ENCODE measurements at places on chromosomes 16 and 17.

GRCh38 chr17:9677411-9677810, 32.1 kb downstream of the USP43 start:
- no peak for DNase-seq

DNA sequence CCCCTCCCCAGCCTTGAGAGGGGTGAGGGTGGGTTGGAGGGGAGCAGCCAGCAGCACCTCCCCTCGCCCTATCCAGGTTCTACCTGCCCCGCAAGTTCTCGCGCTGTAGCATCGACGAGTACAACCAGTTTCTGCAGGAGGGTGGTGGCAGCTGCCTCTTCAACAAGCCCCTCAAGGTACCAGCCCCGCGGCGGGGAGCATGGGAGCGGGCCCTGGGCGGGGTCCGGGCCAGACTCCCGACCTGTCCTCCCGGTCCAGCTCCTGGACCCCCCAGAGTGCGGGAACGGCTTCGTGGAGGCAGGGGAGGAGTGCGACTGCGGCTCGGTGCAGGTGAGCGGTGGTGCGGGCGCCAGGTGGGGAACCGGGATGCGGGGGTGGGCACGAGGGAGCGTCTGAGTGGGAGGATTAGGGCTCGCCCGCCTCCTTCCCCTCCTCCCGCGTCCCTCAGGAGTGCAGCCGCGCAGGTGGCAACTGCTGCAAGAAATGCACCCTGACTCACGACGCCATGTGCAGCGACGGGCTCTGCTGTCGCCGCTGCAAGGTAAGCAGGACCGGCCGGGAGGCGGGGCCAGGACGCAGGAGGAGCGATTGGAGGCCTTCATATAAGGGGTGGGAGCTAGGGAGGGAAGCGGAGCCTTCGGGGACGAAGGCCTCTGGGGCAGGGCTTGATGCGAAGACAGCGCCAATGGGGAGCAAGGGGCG, 16.5 kb downstream of the ADAM11 start:
- peak; percentile 100 for DNase-seq

DNA sequence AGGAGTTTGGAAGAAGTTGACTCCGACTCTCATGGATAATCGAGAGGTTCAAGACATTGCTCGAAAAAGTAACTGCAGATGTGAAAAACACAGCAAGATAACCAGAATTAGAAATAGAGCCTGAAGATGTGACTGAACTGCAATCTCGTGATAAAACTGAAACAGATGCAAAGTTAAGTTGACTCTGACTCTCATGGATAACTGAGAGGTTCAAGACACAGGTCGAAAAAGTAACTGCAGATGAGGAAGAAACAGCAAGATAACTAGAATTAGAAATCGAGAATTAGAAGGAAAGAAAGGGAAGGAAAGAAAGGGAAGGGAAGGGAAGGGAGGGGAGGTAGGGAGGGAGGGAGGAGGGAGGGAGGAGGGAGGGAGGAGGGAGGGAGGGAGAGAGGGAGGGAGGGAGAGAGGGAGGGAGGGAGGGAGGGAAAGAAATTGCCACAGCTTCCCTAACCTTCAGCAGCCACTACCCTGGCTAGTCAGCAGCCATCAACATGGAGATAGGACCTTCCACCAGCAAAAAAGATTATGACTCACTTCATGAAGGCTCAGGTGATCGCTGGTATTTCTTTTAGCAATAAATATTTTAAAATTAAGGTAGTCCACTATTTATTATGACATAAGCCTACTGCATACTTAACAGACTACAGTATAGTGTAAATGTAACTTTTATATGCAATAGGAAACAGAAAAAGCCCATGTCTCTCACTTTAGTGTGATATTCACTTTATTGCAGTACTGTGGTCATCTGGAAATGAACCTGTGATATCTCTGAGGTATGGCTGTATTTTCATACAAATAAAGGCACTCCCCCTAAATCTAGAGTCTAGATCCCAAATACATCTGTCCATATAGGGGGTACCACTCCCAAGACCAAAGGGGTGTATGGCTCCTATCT, 68.3 kb downstream of the KANSL1 start:
- DNase-seq, result no peak

DNA sequence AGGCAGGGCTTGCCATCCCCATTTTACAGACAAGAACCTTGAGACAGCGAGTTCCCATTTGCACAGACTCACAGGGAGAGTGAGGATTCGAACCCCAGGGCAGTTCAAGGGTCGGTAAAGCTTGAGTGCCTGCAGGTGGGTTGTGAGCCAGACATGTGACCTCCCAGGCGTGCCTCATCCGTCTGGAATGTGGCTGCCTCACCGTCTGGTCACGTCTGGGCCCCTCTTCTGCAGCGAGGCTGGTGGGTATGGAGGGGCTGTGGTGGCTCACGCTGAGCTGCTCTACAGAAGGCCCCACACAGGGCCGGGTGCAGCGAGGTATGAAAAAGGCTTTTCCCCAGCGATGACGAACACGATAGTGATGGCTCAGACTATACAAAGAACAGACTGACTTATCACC, 35.8 kb upstream of the LHX1 start:
- DNase-seq, result peak; percentile 69

DNA sequence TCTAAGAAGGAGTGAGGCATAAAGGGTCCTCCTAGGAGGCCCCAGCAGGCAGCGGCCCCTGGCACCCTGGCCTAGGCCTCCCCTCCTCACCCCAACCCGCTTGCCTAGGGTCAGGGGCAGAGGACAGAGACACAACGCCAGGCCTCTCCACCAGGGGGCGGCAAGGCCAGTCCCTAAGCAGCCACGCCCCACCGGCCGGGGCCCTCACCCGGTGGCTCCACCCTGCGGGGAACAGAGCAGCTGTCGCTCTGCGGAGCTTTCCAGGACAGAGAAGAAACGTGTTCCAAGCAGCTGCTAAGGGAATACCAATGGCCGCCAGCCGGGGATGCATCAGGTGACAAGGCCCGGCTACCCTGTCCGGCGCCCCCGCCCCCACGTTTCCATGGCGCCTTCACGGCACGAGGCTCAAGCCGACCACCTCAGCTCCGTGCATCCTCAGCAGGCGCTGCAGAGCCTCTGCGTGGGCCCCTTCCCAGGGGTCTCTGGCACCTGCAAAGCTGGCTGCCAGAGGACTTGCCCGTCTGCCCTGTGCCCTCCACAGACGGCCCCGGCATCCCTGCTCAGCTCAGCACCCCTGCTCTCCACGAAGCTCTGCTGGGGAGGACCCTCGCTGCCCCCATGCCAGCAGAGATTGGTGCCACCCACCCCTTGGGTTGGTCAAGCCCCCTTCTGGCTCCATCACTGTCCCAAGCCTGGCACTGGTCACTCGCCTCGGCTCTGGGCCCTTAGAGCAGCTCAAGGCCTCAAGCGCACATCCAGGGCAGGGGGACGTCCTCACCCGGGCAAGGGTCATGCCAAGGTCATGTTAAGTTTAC, 5.6 kb downstream of the ZNF598 start:
- DNase-seq, result peak; percentile 99

GRCh38 chr16:69921127-69921526, 30.0 kb upstream of the CLEC18A start:
- DNase-seq, result no peak

GRCh38 chr16:56879276-56879675, 14.3 kb downstream of the SLC12A3 start:
- DNase-seq, result no peak

DNA sequence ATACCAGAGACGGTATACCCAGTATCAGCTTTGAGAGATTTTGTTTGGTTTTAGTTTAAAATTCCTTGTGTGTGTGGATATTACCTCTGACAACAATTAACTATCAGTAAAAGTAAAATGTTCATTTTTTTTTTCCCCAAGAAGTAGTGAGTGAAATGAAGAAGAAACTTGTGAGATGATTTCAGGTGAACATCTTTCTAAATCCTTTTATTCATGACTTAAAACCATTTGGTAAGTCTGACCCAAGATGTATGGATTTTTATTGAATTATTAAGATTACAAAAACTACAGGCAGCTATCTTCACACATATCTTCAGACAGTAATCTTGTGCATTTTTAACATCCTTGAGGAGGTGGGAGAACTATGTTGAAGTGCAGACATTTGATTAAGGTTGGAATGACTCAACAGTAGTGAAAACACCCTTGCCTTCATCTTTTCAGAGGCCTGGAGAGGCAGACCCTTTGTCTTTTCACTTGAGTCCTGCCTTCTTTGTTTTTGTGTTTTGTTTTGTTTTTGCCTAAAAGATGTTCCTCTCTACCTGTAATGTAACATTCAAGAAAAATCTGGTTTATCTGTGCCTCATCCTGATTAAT, 240.3 kb upstream of the TBX2 start:
- DNase-seq, result no peak

GRCh38 chr17:8611619-8612298, 18.8 kb downstream of the MYH10 start:
- no peak for DNase-seq

DNA sequence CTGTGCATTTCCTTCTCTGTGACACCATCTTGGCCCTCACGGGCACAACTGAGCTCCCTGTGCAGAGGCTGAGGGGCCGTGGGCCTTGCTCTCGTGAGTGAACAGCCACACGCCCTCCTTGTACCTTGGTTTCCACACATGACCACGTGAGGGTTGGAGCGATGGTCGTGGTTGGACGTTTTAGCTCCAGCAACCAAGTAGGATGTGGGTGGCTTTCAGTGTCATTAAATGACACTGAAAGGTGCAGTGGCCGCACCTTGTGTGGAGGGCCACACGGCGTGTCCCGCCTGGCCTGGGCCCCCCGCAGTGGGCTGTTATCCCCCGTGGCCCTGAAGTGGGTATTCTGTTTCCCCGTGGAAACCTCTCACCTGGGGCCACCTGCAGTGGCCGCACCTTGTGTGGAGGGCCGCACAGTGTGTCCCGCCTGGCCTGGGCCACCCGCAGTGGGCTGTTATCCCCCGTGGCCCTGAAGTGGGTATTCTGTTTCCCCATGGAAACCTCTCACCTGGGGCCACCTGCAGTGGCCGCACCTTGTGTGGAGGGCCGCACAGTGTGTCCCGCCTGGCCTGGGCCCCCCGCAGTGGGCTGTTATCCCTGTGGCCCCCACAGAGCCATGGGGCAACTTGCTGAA, 28.2 kb downstream of the ACSF3 start:
- no peak for DNase-seq

GRCh38 chr17:16980061-16980460, 8.1 kb upstream of the TNFRSF13B start:
- no peak for DNase-seq

GRCh38 chr17:60134396-60135150, 15.2 kb upstream of the CA4 start:
- no peak for DNase-seq

- no peak for DNase-seq
These were observed 36.2 kb downstream of the RGS9 start for GRCh38 chr17:65173284-65173793.

DNA sequence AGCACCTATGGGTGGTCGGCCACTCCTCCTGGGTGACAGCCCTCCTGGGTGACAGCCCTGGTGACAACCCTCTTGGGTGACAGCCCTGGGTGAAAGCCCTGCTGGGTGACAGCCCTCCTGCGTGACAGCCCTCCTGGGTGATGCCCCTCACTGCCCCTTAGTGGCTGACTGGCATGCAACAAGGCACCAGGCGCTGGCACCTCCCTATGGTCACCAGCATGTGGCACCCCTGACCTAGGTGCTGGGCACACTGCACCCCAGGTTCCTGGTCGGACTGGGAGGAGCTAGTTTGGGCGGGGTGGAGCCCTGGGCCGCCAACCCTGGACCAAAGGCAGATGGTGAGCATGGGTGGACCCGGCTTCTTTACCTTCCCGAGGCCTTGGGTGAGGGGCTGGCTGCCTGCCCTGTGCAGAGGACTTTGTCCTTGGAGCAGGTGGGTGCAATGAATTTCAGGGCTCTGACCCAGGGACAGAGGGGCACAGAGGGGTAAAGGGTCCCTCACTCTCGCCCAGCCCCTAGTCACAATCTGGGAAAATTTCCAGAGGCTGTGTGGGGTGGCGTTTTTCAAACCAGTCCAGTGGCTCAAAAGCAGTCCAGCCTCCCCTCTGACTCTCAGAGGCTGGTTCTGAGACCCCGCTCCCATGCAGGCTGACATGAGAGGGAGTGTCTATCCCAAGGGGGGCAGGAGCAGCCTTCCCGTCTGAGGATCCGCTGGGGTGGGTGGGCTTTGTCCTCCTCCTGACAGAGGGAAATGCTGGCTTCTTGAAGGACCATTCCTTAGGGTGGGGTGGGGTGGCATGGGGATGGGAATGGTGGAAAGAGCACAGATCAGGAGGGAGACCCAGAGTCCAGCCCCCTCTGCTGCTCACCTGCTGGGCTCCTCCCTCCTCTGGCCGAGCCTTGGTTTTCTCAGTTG, 25.9 kb upstream of the TNFRSF13B start:
- DNase-seq, result peak; percentile 43

- DNase-seq, result no peak
These were observed 623.2 kb downstream of the CDH8 start for GRCh38 chr16:61413021-61413420.

GRCh38 chr16:70687102-70687511, 1.3 kb upstream of the MTSS2 start:
- no peak for DNase-seq

GRCh38 chr16:73280388-73280787, 232.5 kb upstream of the ZFHX3 start:
- DNase-seq, result no peak
